Amniotic stem cell (primary cell): ENCODE measurements at places on chromosomes 3 and 15.

DNA sequence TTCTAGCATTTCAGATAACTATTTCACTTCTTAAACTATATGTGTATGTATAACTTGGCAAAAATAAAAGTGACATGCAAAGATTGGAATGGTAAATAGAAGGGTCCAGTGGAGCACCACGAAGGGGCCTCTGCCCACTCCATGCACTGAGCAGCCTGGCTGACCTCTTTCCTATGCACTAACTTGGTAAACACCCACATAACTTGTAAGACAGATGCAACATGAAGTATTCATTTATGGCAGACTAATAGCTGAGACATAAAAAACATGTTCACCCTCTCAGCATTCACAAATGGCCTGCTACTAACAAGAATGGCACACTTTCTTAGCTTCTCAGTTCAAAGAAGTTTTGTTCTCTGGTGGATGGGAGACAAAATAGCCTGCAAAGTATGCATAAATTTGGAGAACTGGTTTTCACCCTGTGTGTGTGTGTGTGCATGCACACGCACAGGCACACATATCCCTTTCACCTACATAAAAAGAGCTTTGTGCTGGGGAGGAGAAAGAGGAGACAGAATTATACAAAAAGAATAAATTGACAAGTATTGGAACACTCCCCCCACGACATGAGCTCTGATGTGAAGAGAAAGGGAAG, 26.5 kb upstream of the RYK start:
- DNase-seq, result no peak

GRCh38 chr3:61936344-61936937, 375.1 kb downstream of the PTPRG start:
- no peak for DNase-seq

DNA sequence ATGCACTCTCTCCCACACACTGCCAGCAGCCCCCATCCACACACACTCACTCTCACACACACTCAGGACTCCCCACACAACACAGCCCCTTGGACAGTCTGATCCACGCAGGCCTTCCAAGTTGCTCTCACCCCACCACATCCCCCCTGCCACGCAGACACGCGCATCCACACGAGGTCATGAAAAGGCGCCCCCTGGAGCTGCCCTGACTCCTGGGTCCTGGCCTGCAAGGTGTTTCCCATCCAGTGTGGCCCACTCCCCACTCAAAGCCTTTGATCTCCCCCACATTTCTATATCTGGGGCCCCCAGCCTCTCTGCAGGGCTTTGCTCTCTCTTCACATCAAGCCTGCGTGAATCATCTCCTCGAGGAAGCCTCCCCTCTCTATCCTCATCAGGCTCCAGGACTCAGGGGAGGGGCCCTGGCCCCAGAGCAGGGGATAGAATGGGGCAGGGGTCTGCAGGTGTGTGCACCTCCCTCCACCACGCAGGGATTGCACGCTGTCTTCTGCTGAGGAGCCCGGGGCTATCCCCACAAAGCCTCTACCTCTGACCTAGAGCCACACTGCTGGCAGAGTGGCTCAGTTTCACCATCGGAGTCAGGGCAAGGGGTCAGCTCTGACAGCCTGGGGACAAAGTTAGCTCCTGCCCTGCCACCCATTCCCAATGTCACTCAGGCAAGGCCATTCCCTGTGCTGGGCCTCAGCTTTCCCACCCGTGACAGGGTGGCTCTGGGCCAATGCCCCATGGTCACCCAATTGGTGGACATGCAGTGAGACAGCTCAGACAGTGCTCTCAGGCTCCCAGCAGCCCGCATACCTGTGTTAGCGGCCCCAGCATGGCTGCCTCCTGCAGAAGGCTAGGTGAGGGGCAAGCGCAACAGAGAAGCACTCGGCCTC, 6.4 kb downstream of the MYL3 start:
- no peak for DNase-seq

DNA sequence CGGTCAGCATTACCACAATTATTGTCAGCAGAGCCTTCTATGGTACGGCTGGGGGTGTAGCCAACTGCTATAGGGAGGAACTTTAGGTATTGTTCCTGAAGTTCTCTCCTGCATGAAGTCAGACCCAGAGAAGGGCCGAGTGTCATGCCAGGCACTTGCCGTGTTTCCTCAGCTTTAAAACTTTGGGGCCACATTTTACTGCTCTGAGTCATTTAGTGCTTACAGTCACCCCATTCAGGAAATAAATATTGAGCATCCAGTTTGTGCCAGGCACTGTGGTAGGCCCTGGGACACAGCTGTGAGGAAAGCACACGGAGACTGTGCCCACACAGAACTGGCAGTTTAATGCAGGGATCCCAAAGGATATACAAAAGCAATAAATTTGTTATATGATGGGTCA, 54.5 kb upstream of the APEH start:
- no peak for DNase-seq

DNA sequence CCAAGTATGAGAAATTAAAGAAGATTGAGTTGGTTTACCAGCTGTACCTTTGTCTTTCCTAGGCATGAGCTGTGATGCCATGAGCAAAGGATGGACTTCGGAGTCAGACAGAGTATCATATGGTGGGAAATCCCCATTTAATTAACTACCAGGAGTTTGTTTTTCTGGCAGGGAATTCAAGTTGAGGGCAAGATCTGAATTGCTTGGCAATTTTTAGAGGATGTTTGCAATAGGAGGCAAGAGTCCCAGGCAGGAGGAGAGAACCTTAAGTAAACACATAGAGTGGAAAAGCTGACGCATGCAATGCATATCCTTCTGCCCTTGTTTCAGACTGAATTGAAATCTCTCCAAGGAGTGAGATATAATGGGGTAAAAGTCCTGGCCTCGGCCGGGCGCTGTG, 569.7 kb upstream of the MDFIC2 start:
- no peak for DNase-seq

- no peak for DNase-seq
Measured at GRCh38 chr3:42680271-42680670, 5.1 kb upstream of the KLHL40 start.
